IPS DF 6.9 (cell line): ENCODE measurements at places on chromosomes 13 and 19.

GRCh38 chr13:29448174-29448573 is 147.3 kb downstream of the SLC7A1 start:
- DNase-seq: no peak

- peak; percentile 2 for DNase-seq
These were observed 167.0 kb upstream of the EDNRB start for GRCh38 chr13:78085434-78086225.

GRCh38 chr13:68168448-68168847 is 938.3 kb upstream of the PCDH9 start:
- DNase-seq: no peak

GRCh38 chr13:67008075-67008668 is 222.0 kb downstream of the PCDH9 start:
- no peak for DNase-seq

- no peak for DNase-seq
These were observed 1.4 kb upstream of the RBM26 start for GRCh38 chr13:79407349-79407979.

DNA sequence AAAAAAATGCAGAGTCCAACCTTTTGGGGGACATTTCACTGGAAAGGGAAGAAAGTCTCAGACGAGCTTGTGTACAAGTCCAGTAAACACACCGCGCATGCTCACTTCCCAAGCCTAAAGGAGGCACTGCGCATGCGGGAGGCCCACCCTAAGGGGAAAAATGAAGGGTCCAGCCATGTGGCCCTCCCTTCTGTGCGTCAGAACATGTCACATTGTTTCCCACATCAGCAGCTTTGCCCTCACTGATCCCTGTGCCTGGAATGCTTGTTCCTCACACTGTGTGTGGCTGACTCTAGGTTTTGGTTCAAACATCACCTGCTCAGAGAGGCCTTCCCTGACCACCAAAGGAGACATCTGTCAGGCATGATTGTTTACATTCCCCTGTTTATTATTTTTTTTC is 4.4 kb downstream of the ELSPBP1 start:
- DNase-seq: no peak

DNA sequence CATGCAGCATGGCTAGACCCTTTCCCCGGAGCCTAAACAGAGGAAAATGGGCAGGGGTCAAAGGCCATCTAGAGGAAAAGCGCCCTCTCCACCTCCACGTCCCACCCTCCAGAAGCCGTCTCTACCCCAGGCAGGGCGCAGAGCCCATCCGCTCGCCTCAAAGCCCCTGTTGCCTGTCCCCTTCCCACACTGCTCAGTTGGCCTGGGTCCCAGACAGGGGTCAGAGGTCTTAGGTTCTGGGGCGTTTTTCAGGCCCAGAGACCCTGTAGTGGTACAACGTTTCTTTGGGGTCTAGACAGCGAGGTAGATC is 285 bp downstream of the TMEM143 start:
- no peak for DNase-seq

GRCh38 chr13:48715977-48716376 is 62.2 kb downstream of the CYSLTR2 start:
- no peak for DNase-seq

DNA sequence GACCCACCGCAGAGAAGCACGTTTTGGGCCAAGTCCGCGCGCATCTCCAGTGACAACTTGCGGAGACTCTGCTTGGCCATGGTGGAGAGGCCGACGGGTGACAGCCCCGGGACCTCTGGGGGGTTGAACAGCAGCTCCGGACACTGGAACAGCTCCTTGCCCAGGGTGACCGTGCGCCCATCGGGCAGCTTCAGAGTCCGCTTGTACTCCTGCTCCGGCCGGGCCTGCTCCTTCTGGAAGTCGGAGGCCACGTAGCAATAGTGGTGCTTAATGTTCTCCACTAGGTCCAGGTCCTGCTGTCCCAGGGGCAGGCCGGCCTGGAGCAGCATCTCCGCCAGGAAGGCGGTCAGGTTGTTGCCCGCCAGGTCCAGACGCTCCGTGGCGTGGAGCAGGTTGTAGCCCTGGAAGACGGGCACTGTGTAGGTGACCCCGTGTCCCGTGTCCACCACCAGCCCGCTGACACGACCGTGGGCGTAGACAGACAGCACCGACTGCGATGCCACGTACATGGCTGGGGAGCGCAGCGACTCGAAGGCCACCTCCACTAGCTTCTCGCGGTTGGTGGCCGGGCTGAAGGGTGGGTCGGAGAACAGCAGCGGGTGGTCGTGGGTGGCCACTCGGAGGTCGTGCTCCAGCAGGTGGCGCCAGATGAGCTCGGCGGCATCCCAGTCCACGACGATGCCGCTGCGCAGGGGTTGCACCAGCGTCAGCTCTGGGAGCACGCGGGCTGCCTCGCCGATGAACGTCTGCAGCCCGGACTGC is 743 bp downstream of the ACTL9 start:
- DNase-seq: peak; percentile 58

GRCh38 chr13:67880916-67881315 is 650.8 kb upstream of the PCDH9 start:
- DNase-seq: no peak
